ENCODE measurements at places on chromosomes 3 and 15.

GRCh38 chr3:178270838-178271237 is 265.4 kb upstream of the KCNMB2 start:
- DNase-seq, result no peak

- DNase-seq, result no peak
Measured at GRCh38 chr3:38722781-38723568, 73.5 kb upstream of the SCN5A start.

DNA sequence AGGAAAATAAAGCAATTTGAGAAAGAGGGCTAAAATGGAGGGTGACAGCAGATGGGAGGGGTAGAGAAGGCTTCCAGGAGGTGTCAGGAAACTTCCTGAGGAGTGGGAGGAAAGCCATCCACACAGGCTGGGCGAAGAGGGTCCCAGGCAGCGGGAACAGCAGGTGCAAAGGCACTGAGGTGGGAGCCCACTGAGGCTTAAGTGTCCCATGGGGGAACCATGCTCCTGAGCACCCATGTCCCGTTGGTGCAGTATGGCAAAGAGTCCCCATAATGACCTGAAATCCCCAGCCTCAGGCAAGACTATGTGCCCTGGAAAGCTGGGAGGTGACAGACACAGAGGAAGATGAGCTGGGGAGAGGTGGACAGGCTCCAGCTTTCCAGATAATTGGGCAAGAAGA is 30.0 kb downstream of the CFAP100 start:
- DNase-seq, result no peak

DNA sequence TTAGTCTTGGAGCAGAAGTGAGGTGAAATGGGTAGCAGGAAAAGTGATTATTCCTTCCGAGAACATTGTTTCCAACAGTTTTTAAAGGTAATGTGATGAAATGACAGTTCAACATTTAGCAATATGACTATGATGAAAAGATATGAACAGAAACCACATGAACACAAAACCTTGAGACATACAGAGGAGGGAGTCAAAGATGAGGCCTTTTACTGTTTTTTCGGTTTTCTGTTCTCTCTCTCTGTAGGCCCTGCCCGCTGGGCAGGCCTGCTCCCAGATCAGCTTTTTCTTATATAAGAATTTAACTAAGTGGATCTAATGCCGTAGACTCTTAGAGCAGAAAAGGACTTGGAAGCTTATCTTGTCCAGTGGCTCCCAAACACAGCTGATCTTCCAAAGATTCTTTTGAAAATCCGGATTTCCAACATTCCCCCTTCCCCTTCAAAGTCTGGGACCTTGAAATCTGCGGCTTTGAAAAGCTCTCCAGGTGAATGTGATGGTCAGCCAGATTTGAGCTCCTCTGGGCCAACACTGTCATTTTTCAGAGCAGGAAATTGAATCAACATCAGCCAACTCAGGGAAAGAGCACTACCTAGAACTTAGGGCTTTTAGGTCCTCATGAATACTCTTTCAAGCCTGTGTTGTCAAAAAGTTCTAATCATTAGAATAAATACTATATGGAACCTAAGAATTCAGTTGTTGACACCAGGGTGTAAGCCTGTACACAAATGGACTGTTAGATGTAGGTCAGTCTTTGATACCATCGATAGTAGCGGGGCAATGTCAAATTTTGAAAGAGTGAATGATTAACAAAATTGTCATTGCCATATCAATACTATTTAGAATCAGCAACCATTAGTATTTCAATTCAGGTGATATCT is 372.7 kb downstream of the SHQ1 start:
- DNase-seq, result no peak

DNA sequence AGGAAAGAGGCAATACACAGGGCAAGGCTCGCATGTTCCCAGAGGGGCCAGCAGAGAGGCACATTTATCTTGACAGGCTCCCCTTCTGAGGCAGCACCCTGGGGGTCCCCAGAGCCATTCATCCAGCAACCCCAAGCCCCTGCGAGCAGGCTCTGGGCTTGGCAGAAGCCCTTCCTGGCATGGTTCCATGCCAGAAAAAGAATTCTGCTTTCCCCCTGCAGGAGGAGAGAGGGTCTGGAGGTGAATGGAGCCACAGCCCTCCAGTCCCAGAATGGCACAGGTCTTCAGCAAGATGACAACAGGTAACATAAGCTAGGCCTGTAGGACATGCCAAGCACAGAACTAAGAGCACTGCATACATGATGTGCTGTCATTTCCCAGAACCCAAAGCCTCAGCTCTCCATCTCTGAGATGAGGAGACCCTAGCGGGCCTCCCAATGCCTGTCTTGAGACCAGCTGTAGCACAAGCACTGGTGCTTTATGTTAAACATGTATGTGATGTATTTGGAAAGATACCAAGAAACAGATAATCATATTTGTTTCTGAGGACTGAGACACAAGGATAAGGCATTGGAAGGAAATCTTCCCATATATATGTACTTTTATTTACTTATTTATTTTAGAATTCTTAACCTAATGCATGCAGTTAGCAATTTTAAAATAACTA is 121.6 kb downstream of the ALDH1A2 start:
- DNase-seq, result no peak

DNA sequence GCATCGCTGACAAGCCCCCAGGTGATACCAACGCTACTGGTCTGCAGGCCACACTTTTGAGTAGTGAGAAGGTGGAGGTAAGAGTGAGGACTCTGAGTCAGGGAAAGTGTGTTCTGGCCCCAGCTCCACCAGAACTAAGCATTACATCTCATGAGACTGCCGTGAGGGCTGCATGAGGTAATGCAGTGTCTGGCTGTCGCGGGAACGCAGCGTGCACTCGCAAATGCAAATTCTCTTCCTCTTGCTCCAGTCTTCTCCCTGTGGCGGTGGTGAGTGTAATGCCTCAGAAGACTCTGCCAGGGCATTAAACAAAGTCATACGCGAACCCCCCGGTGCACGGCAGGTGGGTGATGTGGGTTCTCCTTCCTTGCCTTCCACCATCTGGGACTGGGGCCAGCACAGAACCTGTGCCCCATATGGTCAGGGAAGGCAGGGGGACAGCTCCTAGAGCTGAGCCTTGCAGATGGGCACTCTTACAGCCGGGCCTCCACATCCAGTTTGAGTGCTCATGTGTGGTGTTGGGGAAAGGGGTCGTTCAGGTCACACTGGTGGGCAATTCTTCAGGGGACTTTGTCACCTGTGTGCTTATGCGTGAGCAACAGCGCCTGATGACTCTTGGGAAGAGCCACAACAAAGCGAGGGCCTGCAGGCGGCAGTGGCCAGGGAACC is 175.8 kb downstream of the XXYLT1 start:
- DNase-seq, result peak; percentile 66

- no peak for DNase-seq
Measured at GRCh38 chr3:18529631-18530030, 104.5 kb upstream of the SATB1 start.

- no peak for DNase-seq
Measured at GRCh38 chr3:59425942-59426341, 376.1 kb upstream of the CFAP20DC start.
